Esophagus squamous epithelium (tissue), 5 donors: ENCODE measurements at places on chromosomes 6 and 20.

GRCh38 chr6:127022302-127022701, 96.2 kb upstream of the RSPO3 start:
- DNase-seq, result no peak

GRCh38 chr6:5179917-5180316, 80.8 kb downstream of the LYRM4 start:
- no peak for DNase-seq

GRCh38 chr20:3011752-3012151, 31.7 kb upstream of the GNRH2 start:
- no peak for DNase-seq

- no peak for DNase-seq
These were observed 4.5 kb downstream of the NRN1 start for GRCh38 chr6:6002005-6002847.

- no peak for DNase-seq
These were observed 453.8 kb upstream of the POU3F2 start for GRCh38 chr6:98380589-98380988.

GRCh38 chr6:129447198-129447565, 262.8 kb downstream of the ARHGAP18 start:
- no peak for DNase-seq

DNA sequence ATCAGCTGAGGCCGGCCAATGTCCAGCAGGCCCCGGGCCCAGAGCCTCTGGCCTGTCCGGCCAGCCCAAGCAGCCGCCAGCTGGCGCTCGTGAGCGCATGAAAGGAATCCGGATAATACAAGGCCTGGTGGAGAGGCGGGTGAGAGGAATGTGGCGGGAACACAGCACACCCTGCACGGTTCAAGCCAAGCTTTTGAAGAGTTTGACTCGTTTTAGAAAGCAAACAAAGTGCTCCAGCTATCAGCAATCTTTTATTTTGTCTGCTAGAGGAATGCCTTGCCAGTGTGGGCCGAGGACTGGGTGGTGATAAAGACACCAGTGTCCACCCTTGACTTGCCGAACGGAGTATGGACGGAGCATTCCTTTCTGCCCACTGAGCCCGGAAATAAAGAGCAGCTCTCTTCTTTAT, 9.3 kb upstream of the NEDD9 start:
- DNase-seq, result no peak

GRCh38 chr6:73722318-73723060, 26.5 kb downstream of the CD109 start:
- DNase-seq, result no peak

DNA sequence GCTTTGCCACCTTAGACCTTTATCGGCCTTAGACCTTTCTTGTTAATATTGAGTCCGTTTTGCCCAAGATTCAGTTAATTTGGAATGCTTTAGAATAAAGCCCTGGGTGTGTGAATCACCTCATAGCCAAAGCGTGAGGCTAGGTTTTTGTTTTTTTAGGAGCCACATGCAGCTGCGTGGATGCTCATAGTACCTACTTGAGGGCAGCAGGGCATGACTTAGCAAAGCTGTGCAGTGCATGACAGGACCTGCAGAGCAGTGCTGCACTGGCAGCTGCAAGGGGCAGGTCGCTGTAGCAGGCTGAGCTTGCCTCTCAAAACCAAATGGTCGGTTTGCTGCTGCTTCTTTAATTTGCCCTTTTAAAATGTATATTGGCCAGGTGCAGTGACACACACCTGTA, 116.1 kb downstream of the JAG1 start:
- DNase-seq, result no peak

DNA sequence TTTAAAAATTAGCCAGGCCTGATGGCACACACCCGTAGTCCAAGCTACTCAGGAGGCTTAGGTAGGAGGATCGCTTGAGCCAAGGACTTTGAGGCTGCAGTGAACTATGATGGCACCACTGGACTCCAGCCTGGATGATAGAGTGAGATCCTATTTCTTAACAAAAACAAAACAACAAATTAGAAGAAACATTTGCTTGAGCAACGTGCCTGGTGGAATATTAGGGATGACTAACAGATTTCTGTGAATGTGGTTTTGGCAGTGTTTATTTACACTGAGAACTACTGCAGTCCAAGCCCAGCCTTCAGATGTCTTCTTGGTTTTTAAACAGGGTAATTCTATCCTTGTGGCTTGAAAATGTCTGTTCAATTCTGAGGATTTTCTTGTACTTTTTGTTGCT, 9.2 kb downstream of the PPP1R3G start:
- no peak for DNase-seq

DNA sequence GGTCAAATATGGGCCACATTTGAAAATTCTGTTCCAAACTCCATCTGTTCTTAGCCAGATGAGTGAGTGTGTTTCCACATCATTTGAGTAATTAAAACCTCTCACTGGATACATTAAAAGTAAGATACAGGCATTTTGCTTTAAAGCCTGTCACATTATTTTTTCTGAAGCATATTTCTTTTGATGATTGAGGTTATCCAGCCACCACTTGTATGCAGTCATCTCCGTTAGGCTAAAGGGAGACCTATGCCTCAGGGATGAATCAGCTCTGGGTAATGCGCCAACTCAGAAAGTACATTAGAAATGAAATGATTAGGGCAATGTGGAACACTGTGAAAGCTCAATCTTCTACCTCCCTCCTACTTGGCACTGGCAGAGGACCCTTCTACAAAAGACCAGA, 90.7 kb downstream of the SNAP25 start:
- DNase-seq, result no peak

DNA sequence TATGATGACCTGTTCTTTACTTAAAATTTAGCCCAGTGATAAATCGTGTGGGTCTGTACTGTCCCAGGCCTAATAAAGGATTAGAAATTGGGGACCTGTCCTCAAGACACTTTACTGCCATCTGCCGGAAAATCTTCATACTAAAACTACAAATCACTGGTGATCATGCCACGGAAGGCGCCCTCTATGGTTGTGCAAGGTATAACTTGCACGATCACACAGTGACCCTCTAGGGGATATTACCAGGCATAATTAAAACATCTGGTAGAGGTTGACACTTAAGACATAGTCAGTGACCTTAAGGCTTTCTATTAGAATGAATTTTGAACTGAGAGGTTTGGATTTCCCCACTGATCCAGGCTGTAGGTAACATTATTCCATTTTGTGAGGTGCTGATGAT, 172.6 kb downstream of the BMP2 start:
- DNase-seq, result no peak

DNA sequence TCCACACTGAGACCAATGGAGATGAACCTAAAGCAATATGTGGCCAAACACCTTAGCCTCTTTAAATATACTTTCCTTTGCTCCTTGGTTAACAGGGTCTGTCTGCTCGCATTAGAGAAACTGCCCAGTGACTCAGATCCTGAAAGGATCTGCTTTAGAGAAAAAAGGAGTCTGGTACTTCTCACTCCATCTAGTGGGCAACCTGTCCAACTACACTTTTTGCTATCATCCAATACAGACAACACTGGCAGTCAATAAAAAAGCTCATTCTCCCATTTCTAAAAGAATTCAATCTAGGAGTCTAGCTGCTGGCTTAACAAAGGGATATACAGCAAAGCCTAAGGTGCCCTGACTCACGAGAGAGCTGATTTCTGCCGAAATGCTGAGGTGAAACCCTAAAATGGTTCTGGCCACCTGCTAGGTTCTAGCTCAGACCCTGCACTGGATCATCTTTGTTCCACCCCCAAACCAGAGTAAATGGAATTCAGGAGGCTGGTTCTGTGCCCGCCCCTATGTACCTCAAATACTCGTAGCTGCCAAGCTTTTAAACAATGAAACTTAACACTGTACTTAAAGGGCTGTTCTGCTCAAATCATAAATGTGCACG, 11.5 kb downstream of the GNL1 start:
- DNase-seq, result no peak

- DNase-seq, result no peak
These were observed at the start of gene SLPI for GRCh38 chr20:45254383-45255262. SLPI (minus strand) TSS chr20:45254564; CDS start chr20:45254543, 21 bp downstream.

GRCh38 chr20:48846516-48847492, 19.0 kb upstream of the PREX1 start:
- no peak for DNase-seq

DNA sequence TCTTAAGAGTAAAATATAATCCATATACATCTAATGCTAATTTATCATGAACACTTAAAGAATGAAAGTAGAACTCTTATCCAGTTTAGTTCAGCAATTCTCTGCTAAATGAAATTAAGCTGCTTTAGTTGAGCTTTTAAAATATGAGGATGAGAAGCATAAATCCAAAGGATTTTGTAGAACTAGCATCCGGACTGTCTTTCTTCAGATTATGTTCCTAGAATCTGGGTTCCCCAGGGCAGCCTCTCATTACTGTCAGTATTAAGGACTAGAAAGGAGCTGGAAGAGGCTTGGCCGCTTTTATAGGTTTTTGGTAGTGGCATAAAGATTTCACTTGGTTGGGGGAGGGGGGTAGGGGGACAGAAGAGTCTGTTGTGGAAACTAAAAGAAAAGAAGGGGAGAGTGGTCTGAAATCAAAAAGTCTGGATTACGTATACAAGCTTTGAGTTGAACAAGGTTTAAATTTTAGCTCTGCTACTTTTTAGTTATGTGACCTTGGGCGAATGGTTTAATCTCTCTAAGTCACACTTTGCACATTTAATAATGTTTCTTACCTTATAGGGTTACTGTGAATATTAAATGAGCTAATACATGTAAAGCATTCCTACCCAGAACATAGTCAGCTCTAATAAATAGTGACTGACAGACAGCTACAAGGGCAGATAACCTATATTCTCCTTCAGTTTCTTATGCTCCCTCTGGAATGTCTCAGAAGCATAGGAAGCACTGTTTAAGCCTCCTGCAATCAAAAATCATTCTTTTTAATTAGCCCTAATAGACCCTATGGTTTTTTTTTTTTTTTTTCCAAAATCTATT, 3.7 kb downstream of the SGK1 start:
- no peak for DNase-seq

DNA sequence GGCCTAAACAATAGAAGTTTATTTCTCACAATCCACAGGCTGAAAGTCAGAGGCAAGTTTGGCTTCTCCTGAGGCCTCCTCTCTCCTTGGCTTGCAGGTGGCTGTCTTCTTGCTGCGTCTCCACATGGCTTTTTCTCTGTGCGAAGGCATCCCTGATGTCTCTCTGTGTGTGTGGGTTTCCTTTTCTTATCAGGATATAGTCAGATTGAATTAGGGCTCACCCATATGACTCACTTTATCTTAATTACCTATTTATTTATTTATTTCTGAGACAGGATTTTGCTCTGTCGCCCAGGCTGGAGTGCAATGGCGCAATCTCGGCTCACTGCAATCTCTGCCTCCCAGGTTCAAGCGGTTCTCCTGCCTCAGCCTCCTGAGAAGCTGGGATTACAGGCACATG, 30.7 kb downstream of the LINC00237 start:
- no peak for DNase-seq

GRCh38 chr6:141956046-141956761, 176.5 kb upstream of the GJE1 start:
- DNase-seq, result no peak

- no peak for DNase-seq
These were observed 246.3 kb upstream of the RREB1 start for GRCh38 chr6:6861351-6861894.

- no peak for DNase-seq
These were observed 98.7 kb upstream of the SGK1 start for GRCh38 chr6:134416418-134417154.

DNA sequence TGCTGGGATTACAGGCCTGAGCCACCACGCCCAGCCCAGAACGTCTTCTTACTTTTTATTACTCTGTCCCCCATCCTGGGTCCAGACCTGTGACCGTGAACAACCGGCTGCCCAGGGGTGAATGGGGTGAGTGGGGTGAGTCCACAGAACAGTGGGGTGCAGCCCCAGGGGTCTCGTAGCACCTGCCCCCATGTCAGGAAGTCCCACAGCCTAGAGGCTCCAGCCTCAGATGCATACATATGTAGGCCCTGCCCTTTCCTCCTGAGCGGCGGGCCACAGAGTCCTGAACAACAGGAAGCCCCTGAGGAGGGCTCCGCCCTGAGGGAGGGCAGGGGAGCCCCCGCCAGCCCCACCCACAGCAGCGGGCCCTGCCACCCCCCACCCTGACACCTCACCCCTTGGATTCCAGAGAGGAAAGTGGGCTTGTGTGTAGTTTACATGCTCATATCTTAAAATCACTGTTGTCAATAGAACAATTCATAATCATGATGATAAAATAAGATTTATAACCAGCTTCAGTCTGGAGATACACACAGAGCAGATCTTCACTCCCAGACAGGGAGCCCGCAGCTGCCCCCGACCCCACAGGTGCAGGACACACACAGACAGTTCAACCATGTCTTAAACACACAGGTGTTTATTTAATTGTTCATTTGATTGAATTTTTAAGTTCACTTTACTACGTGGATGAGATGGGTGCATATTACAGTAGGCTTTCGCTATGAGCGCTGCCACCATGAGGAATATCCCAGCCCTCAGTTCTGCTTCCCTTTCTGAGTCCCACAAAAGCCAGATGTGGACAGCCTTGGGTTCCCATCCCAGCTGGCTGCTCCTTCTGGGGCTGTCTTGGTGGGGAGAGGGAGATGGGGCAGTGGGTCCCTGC, 12.4 kb upstream of the GMEB2 start:
- no peak for DNase-seq

GRCh38 chr6:114202389-114202788, 140.4 kb downstream of the HS3ST5 start:
- DNase-seq, result no peak

DNA sequence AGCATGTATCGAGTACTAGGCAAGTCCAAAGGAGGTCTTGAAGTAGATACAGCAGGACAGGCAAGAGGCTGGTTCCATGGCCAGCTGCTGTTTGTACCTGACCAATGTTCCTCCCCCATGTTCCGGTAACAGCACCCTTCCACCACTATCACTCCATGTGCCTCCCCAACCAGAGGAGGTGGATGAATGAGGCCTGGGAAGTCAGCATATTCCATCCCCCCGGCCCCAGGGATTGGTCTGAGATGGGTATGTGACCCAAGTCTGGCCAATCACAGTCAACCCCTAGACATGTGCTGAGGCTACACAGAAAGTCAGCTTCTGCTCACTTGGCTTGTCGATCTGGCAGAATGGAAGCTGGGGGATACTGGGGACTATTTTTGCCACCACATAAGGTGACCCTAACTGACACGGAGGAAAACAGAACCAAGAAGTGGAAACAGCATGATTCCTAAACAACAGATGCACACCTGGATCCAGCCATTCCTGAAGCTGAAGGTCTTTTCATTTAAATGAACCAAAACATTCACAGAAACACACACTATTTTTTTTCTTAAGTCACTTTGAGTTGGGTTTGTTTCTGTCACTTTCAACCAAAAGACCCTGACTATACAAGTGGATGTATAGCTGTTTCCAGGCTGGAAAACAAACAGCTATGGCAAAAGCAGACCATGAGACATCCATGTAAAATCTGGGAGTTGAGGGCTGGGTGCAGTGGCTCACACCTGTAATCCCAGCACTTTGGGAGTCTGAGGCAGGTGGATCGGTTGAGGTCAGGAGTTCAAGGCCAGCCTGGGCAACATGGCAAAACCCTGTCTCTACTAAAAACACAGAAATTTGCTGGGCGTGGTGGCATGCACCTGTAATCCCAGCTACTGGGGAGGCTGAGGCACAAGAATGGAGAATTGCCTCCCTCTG, 70.4 kb upstream of the PTPN1 start:
- no peak for DNase-seq
